ENCODE measurements at places on chromosomes 16 and 17.

DNA sequence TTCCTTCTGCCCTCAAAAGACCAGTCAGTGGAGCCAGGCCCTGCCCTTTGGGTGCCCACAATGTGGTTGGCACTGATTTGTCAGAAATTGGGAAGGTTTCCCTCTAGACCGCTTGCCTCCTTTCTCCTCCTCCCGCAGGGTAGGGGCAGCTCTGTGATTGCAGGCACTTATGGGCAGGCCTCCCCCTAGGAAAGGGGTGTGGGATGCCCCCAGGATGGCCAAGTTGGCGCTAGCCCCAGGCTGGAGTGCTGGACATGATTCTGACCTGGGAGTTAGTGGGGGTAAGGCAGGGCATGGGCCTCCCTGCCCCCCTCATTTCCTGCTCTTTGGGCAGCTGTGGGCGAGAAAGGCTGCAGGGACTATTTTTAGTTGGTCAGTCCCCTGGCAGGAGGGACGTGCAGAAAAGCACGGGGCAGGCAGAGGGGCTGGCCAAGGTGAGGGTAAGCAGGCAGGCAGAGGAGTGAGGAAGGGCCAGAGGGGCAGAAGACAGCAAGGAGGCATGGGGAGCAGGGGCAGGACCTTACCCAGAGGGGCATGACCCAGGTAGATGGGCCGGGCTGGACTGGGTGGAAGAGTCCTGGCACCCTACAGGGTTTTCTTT lies 3.3 kb downstream of the RARA start:
- peak; percentile 80 for DNase-seq

DNA sequence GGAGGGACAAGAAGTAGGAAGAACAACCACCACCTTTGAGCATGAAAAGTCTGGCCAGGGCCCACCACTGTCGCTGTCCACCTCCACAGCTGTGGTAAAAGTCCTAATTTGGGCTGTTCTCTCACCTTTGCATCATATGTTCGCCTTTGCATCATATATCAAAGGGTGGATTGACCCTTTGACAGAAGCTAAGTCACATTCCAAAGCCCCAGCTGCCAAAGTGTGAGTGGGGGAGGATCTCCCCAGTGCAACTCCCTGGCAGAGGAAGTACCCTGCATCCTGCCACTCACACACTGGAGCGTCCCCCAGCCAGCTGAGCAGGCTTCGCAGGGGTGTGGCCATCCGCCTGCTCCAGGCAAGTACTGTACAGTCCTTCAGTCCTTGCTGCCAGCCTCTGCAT lies 12.7 kb upstream of the SPECC1 start:
- DNase-seq: no peak

- DNase-seq: no peak
Observed at GRCh38 chr17:37523715-37524219, 34.1 kb downstream of the DUSP14 start.

DNA sequence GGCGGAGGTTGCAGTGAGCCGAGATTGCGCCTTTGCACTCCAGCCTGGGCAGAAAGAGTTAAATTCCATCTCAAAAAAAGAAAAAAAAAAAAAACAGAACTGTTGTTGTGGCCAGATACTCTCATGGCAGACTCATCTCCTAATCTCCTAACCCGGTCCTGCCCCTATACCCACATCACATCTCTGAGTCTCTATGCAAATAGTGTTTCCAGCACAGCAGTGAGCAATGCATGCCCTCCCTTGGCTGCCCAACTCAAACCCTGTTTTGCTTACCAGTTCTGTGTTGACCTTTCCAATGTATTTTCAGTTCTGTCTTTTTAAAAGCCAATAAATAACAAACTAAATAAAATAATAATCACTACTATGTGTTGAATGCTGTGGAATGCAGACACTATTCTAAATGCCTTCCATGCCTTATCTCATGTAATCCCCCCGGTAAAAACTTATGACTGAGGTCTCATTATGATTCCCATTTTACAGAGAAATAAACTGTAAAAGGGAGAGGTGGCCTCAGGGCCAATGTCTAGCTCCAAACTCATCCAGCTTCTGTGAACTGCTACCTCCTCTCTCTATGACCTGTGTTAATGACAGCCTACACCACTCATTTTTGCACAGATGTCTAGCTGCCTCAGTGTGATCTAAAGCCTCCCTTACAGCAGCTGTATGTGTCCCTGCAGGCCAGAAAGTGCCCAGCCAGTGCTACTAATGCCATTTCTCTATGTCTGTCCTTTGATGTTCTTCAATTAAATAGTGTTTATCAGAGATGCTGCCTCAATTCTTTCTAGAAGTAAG lies 289.8 kb downstream of the HS3ST3B1 start:
- no peak for DNase-seq
